ENCODE measurements at places on chromosomes 16 and 17. TPM values are rescaled to one million over a fixed set of nuclear protein-coding genes. Genes with fewer than 3 reads are reported as not detected.

The CCDC102A gene
- total RNA-seq = 11.3 TPM

DNA sequence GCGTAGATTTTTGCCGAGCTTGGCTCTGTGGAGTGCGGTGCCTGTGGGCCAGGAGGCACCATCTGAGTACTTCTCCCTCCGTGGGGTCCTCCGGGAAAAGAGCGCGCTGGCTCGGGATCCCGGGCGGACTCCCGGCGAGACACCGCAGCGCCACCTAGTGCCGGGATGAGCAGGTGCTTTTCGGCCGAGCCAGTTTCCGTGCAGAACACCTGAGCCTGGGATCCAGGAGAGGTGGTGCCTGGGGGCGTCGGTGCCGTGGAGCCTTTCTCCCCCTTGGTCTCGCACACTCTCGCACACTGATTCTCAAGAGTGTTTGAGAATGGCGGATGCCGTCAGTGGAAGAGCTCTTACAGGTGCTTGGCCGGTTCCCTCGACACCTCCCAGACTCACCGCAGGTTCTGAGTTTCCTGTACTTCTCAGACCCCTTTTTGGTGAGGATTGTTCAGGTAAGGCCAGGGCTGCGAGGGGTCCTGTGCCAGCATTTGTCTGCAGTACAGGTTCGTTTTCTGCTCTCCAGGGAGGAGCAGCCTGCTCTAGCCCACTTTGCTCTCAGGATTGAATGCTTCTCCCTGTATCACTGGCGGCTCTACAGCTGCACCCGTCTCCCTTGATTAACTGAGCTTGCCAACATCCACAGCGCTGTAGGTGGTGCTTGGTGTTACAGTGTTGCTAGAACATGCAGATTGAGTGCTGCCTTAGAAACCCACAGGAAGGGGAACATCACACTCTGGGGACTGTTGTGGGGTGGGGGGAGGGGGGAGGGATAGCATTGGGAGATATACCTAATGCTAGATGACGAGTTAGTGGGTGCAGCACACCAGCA lies 23.3 kb downstream of the TBCD start:
- DNase-seq = peak; percentile 87

GRCh38 chr16:73711406-73712080 lies 585.1 kb upstream of the PSMD7 start:
- no peak for DNase-seq

The DNAH17 gene
- 2.8 TPM for total RNA-seq

DNA sequence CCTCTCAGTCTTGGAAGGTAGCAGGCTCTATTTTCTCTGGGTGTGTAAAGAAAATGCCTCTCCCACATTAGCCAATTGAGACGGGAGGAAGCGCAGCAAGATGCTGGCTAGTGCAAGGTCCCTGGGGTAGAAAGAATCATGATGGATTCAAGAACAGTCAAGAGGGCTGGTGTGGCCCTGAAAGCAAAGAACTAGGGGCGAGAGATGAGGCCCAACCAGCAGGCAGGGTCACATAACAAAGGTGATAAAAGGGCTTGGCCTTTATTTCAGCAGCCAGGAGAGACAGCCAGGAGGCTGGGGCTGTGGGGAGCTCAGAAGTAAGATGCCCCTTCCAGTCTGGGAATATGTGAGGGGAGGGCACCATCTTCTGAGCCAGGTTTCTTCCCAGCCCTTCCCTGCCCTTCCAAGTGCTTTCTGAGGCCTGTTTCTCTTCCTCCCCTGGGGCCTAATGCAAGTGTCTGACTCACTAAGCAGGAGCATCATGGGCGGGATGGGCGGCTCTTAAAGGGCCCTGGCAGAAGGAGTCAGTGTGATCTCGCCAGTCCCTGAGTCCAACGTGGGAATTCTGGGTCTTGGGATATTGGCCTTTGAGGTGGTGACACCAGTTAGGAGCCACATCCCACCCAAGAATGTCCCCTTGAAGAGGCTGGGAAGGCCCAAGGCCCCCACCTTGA lies 3.9 kb upstream of the NLRC5 start:
- no peak for DNase-seq

The TBC1D3H gene
- not detected for total RNA-seq

The SDR42E2 gene
- total RNA-seq = 0.14 TPM

- DNase-seq = no peak
These were observed 44.0 kb downstream of the PLCG2 start for GRCh38 chr16:81823111-81823510.

DNA sequence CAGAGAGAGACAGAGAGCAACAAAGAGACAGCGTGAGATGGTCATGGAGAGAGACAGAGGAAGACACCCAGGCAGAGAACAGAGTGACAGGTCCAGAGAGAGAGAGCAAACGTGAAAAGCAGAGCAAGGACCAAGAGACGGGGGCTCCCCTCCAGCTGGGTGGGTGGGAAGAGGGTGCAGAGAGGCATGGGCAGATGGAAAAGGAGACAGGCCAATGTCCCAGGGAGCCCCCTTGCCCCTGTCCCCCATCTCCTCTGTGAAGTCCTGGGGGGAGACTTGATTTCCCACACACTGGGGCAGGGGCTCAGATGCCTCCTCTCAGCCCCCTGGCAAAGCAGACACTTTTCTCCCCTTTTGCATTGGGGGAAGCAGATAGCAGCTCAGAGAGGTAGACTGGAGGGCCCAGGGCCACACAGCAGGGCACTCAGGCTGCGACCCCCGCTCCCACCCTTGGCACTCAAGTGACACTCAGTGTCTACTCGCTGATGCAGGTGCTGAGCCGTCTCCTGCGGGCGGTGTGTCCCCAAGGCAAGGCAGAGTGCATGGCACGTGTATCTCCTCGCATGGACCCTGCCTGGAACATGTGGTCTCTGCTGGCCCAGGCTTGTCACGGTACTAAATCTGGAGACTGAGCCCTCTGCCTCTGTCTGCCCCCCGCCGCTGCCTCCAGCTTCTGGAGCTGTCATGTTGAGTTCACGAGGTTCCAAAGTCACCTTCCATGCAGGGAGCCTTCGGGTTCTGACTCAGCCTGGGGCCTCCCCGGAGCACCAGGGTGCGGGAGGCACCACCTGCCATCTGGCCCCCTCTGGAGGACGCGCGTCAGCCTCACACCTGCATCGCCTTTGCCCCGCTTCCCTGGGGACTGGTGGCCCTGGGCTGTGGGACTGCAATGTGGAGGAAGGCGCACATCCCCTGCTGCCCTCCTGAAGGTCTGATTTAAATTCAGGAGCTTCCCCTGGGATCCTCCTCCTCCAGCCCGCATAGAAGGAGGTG lies 215.9 kb upstream of the GSE1 start:
- DNase-seq = peak; percentile 60

GRCh38 chr16:78982096-78982744 lies 618.3 kb downstream of the MAF start:
- DNase-seq = no peak

DNA sequence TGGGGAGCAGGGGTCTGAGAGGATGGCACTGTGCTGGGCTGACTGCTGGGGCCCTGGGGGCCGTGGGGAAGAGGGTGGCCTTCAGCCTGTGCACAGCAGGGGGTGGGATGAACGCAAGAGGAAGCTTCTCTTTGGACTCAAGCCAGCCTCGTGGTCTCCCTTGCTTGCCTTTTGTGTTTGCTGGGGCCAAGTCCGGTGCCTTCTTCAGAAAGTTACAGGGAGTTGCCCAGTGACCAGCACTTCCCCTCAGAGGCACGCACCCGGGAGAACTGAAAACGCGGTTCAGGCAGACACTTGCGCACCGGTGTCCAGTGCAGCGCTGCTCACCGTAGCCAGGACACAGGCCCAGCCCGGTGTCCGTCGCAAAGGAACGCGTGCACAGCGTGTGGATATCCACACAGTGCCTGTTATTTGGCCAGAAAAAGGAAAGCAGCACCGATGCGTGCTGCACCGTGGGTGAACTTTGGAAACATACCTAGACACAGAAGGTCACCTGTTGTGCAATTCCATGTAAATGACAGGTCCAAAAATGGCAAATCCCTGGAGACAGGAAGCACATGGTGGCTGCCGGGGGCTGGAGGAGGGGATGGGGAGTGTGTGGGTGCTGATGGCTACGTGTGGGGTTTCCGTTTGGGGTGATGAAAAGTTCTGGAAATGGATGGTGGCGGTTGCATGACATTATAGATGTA lies 29.4 kb upstream of the NUDT16L1 start:
- DNase-seq = peak; percentile 77

- no peak for DNase-seq
These were observed 46.1 kb downstream of the IRX3 start for GRCh38 chr16:54240271-54241129.

The CDRT4 gene
- total RNA-seq = 9.0 TPM

- no peak for DNase-seq
These were observed 18.2 kb downstream of the ASPSCR1 start for GRCh38 chr17:81995463-81996231.

The CCDC92B gene
- 0.20 TPM for total RNA-seq

The UTS2R gene
- total RNA-seq = not detected

GRCh38 chr17:75266316-75267152 lies 4.5 kb downstream of the MIF4GD start:
- no peak for DNase-seq

DNA sequence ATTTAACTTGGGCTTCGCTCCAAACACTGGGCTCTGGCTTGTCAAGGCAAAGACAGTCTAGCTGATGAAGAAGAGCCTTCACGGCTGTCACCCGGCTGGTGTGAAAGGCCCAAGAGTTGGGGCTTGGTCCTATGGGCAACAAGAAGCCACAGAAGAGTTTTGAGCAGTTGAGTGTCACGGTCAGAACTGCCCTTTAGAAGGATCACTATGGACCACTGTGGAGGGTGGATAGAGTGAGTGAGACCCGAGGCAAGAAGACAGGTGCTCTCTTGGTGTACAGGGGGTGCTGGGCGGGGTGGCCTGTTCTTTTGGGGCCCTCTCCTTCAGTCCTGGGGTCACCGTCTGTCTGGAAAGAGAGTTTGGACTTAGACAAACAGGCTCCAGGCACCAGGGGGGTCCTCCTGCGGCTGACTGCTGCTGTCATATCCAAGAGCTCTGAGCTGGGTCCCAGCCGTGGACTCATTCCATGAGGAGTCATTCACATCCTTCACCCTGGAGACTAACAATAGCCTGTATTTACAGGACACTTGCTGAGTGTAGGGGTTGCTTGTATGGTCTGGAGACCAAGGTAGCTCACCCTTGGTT lies 2.4 kb downstream of the PIMREG start:
- no peak for DNase-seq

DNA sequence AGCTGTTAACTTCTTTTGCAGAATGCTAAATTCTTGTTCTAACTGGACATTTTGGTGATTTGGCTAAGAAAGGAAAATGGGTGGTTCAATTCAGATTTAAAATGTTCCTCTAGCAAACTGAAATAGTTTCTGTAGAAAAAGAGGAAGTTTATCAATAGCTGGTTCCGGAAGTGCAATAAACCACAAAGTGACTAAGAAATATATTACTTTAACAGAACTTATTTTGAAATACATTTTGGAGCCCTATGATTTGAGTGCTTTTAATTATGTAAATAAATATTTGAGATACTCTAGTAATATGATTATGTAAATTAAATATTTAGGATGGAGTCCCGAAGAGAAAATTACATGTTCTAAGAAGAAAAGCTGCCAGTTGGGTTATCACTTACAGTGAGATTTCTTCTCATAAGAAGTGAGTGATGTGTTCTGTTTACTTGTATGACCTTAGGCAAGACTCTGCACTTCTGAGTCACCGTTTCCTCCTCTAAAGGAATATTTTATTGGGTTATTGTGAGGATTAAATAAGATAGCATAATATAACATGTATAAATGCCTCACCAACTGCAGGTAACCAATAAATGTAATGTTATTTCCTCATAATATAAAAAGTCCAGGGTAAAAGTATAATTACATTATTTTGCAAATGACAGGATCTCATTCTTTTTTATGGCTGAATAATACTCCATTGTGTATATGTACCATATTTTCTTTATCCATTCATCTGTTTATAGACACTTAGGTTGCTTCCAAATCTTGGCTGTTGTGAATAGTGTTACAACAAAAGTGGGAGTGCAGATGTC lies at the start of gene EVI2B:
EVI2B (minus strand) TSS at position 73 of the 800 bp plus-strand sequence. CDS start 8,445 bp downstream, outside the sequence.
- no peak for DNase-seq

The KRT40 gene
- total RNA-seq = not detected

The CD300LD gene
- total RNA-seq = not detected

- peak; percentile 41 for DNase-seq
These were observed 94.5 kb upstream of the METRNL start for GRCh38 chr17:82984751-82985427.

GRCh38 chr17:48912476-48912875 lies 4.3 kb downstream of the UBE2Z start:
- no peak for DNase-seq

The ALOX12 gene
- total RNA-seq = 0.17 TPM

GRCh38 chr17:64016231-64016784 lies 4.1 kb downstream of the ICAM2 start:
- no peak for DNase-seq

DNA sequence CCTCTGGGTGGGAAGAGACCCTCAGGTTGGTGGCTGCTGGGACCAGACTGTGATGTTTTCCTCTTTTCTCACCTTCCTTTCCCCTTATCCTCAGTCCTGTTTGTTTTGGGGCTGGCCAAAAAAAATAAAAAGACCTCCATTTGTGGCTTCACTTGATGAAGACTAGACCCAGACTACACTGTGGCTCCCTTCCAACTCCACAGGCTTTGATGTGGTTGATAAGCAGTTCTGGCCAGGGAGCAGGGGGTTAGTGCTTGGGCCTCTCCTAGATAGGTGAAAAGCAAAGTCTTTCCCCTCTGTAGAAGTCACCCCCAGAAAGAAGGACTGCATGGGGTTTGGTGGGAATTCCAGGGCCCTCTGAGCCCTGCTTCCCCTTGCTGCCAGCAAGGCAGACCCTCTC lies 11.2 kb upstream of the ADAM11 start:
- no peak for DNase-seq

DNA sequence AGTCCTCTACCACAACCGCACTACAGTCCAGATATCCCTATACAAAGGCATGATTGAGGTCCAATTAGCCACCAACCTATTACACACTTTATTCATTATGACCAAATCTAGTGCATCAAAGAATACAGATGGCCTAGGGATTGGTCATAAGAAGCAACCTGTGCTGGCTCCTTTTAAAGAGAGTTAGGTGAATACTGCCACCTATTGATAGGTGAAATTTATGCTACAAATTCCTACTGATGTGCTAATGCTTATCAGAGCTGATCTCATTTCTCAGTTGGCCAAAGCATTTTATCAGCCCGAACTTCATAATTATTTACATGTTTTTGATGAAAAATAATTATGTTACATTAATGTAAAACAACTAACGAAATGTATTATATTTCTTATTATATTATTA lies 166.3 kb downstream of the ANKFN1 start:
- no peak for DNase-seq

- DNase-seq = no peak
These were observed at the start of gene BAIAP3 for GRCh38 chr16:1333149-1333812. BAIAP3 (plus strand) TSS chr16:1333645; CDS start chr16:1338550, 4,905 bp downstream.

GRCh38 chr17:1228781-1229348 lies 41.4 kb upstream of the BHLHA9 start:
- DNase-seq = no peak

The MT1F gene
- 9.1 TPM for total RNA-seq

- DNase-seq = no peak
These were observed 5.8 kb upstream of the ZDHHC7 start for GRCh38 chr16:85017151-85017550.

Measured in upper lobe of right lung (tissue), 1 donor.